Cortex of kidney (tissue), 1 donor: ENCODE measurements at places on chromosomes 4 and X.

- DNase-seq, result no peak
Measured at GRCh38 chr4:177125656-177126055, 184.0 kb upstream of the NEIL3 start.

DNA sequence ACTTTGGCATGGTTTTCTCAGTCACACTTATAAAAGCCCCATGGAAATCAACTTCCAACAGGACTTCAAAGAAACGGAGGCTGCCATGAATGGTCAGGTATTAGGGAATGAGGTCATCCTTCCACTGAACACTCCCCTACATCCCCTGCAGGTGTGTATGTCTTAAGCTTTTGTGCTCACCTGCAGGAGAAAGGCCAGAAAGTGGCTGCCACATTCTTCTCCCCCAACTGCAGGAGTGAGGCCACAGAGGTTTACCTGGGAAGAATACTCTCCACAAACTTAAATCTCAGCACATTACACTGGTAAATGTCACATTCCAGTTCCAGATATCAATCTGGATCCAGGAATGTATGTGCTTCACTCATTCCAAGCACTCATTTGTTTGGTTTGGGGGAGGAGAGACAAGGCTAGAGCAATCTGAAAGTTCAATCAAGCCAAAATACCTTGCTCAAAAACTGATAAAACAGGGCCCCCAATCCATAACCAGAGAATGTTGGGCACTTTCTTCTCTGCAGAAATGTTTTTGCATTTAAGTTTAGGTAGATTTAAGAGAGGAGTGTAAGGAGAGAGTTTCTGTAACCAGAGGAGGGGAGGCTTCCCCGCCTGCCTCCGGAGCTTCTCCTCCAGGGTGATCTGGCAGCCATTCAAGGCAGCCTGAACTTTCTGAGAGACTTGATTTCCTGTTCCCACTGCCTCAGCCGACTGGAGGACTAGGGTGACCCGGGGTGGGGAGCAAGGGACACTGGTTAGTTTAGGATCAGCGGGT is 15.4 kb downstream of the FAM9C start:
- no peak for DNase-seq

DNA sequence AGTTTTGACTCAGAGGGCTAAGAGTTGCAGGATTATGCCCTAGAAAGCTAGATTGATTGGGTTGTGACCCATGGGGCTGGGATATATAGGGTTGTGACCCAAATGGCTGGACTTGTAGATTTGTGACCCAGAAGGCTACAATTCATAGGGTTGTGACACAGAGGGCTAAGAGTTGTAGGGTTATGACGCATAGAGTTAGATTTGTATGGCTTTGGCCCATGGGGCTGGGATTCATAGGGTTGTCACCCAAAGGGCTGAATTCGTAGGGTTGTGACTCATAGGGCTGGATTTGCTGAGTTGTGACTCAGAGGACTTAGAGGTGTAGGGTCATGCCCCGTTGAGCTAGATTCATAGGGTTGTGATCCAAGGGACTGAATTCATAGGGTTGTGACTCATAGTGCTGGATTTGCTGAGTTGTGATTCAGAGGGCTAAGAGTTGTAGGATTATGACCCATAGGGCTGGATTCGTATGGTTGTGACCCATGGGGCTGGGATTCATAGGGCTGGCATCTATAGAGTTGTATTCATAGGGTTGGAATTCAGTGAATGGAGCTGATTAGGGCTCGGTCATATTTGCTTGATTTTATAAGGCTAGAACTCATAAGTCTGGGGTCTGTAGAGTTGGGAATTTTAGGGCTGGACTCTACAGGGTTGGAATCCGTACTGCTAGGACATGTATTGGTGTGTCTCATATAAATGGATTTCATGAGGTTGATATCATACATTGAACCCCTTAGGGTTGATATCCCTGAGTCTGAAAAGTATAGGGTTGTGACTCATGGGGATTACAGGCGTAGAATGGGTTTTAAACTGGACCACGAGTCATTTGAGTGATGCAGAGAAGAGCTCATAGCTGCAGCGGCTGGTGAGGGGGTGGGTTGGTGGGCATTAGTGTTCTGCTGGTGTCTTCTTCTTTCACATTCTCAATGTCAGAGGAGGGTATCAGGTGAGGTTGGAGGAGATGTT is 125.7 kb downstream of the CRLF2 start:
- DNase-seq, result no peak

GRCh38 chrX:101386542-101386885 is 523 bp upstream of the BTK start:
- no peak for DNase-seq

GRCh38 chr4:21596521-21596920 is 352.1 kb downstream of the KCNIP4 start:
- no peak for DNase-seq

DNA sequence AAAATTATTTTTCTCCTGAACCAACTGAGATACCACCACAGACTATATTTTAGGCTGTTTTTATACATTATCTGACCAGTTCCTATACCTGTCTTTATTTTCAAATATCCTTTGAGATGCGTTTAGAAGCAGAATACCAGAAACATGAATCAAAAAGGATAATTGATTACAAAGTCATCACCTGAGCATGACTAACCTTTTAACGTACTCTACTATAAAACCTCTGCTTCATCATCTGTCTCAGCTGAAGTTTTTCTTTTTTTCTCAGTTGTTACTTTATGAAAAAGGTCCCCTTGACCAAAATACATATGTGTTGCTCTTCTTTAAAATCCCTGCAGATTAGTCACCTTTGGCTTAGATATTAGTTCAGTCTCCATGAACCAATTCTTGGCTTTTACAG is 109.8 kb downstream of the AMMECR1 start:
- DNase-seq, result no peak

- no peak for DNase-seq
Measured at GRCh38 chrX:134172588-134173259, 64.3 kb upstream of the CCDC160 start.

GRCh38 chr4:32102896-32103295 is 1382.7 kb downstream of the PCDH7 start:
- no peak for DNase-seq

- no peak for DNase-seq
Measured at GRCh38 chr4:10281996-10282395, 165.4 kb upstream of the WDR1 start.

- DNase-seq, result no peak
Measured at GRCh38 chr4:8353912-8354453, 84.4 kb downstream of the HTRA3 start.

- DNase-seq, result no peak
Measured at GRCh38 chr4:103073792-103074438, 2.6 kb downstream of the SLC9B2 start.

DNA sequence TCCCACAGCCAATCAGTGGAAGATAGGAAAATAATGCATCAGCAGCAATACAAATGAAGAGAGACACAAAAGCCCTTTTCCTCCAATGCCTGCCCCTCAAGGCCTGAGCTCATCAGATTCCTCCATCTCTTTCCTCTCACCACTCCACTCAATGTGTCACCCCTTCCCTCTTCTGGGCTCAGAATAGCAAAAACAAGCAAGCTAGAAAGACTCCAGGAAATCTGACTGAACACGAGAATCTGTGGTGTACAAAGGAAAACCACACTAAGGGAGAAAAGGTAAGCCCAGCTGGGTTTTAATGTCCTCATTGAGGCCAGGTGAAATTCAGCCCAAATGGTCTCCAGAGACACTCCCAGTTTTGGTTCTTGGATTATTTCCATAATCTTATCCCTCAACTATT is 46.3 kb downstream of the ARHGEF9 start:
- DNase-seq, result no peak

- no peak for DNase-seq
Measured at GRCh38 chr4:143473334-143474126, 40.0 kb upstream of the SMARCA5 start.

DNA sequence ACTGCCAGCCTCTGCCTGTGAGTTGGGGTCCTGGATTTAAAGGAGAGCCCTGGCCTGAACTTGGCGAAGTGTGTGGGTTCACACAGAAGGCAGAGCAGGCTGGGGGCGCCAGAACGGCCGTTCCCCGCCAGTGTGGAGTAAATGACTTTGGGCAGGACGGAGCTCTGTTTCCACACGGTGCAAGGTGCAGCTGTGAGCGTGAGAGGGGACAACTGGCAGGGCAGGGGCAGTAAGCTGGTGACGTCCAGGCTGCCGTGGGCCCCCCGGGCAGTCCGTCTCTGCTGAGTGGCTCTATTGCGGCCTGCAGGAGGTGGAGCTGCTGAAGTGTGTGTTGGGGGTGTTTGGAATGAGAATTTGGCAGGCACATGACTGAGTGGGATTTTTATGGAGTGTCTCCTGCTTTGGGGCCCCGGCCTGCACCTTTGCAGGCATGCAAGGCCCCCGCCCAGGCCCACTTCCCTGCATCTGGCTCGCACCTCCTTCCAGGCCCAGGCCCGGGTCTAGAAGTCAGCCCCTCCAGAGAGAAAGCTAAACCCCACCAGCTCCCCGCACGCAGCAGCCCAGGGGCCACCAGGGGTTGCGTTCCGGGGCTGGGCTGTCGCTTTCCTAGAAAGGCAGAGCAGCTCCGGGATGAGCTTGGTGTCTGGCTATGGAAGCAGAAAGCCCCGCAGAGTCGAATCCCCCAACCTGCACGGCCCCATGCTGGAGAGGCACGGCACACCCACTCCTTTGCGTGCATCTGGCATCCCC is 62.2 kb upstream of the GRPEL1 start:
- DNase-seq, result no peak

GRCh38 chr4:149690726-149691125 is 124.9 kb downstream of the IQCM start:
- DNase-seq, result no peak

GRCh38 chr4:129543299-129543698 is 447.3 kb downstream of the C4orf33 start:
- DNase-seq, result no peak

DNA sequence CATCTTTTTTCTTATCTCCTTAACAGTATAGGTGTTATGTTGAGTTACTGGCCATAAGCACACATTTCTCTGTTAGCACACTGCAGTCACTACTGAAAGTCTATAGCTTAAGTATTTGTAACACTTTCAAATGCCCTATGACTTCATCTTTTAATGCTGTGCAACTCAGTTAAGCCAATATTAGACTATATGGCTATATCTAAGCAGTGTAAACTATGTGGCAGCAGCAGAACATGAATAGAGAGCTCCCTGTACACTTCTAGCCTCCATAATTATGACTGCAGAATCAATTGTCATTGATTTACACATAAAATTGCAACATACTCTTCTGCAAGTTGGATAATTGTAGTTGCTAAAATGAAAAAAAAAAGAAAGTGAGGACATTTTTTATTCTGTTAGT is 250.3 kb downstream of the EPHA5 start:
- DNase-seq, result no peak

DNA sequence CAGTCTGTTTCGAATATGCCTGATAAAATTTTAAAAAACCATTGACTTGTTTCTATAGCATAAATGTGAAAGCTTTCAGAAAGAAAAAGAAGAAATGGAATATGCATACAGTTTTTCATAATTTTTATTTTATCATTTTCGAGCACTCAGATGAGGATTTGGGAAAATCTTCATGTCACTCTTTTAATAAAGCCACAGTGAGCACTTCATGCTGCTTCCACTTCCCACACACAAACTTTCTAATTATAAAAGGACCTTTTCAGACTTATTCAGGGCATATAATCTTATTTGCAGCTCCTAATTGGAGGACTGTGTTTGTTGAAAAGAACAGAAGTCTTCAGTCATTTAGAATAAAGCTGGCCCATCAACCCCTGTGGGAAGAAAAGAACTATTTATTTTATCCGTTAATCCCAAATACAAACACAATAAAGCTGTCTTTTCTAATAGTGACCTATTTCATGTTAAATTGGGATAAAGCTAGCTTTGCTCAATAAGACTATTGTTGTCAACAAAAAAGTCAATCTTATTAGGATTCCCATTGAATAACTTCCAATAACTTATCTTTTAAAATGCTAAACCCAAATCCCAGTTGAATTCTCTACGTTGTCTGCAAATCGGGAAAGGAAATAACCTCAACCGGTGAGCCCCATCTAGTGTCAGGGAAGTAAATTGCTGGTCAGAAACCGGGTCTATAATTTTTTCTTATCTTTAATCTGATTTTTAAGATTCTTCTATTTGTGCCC is 211.5 kb downstream of the PDGFRA start:
- DNase-seq, result no peak

DNA sequence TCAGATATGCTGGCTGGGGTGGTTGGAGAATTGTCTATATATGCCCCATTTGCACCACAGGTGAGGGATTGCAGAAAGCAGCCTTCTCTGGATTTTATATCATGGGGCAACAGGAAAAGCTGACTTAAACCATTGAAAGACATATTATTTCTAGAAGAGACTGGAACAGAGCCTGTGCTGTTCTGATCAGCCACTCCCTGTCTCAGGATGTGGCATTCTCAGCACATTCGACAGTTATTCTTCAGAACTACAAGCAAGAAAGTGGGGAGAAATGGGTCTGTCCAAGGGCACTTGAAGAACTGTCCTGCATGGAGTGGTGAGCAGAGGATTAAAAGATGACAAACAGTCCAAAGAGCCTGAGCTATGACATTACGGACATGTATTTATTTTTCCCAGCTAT is 67.8 kb upstream of the EPHA5 start:
- no peak for DNase-seq

DNA sequence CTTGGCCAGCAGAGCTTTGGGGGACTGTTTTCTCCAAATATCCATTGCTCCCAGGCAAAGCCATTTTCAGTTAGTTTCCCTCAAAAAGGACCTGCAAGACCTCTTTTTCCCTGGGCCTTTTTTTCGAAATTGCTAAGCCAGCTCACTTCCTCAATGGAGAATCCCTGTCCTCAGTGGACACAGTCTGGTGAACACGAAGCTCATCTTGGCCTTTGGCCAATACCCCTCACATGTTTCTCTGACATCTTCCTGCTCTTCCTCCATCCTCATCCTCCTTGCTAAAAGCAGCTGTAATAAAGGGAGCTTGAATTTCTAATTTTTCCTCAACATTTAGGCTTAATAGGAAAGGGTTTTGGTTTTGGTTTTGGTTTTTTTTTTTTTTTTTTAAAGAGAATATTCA is 17.6 kb upstream of the PRPS1 start:
- no peak for DNase-seq

GRCh38 chr4:34309383-34309906 is 1934.9 kb downstream of the ARAP2 start:
- no peak for DNase-seq

- no peak for DNase-seq
Measured at GRCh38 chrX:103910430-103910829, 52.0 kb upstream of the TMSB15B start.

DNA sequence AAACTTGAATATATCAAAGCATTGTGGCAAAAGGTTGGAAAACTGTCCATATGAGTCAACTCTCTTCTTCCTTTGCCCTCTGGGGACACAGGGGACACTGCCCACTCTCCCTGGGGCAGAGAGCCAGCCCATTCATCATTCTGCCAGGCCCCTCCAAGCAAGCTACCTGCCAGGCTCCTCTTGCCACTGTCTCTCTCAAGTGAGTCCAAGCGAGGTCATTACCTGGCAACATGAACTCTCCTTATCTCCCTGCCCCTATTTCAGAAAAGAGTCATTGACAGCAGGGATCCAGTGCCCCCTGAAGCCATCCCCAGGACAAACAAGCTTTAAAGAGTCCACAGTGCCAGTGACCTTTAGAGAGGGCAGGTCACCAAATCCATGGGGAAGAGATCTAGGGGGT is 312.7 kb upstream of the PPARGC1A start:
- no peak for DNase-seq
